ENCODE measurements at places on chromosomes 3 and 15.

DNA sequence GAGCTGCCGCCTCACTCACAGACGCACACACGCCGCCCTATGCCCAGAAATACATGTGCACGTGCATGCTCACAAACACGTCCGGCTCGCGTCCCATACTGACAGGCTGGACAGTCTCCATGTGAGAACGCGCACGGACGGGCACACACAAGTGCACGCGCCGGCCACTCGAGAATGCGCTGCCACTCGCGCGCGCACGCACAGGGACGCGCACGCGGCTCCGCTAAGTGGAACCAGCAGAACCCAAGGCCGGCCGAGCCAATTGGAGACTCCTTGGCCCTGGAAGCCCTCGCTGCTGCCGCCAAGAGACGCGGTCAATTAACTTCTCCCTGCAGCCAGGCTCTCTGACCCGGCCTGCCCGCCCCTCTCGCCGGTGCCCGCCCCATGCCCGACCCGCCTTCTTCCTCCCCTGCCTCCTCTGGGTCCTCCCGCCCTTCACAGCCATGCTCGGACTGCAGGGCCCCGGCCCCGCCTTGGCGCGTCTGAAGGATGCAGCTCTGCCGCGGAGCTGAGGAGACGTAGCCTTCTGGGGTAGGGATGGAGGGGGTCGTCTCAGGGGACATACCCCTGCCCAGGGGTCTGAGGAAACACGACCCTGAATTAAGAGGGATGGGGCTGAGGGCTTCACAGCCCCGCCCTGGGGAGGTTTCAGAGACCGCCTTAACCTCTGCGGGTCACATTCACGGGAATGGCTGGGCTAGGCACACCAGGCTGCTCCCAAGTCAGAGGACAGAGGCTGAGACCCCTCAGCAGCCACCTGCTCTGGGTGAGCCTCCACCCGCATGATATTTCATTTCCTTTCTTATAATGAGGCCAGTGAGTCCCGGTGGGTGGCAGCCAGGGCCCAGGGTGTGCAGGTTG is 15.0 kb downstream of the PTH1R start:
- DNase-seq = no peak

- no peak for DNase-seq
Measured at GRCh38 chr3:114566767-114567166, 272.9 kb downstream of the TIGIT start.

DNA sequence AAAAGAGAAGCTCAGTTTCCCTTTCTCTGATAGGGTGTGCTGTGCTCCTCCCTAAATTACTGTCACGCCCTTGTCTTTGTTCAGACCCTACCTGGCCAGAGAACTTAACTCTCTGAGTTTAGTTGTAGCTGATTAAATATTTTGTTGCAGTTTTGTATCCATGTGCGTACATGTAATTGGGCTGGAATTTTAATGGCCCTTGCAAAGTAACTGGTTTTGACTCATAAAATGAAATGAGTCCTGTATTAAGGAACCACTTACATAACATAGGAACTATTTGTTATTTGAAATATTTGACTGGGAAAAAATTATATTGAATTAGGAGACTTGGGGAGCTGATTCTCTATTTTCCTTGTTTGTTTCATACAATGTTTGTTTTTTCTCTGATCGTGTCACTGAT is 80.2 kb downstream of the LRRK1 start:
- DNase-seq = no peak

DNA sequence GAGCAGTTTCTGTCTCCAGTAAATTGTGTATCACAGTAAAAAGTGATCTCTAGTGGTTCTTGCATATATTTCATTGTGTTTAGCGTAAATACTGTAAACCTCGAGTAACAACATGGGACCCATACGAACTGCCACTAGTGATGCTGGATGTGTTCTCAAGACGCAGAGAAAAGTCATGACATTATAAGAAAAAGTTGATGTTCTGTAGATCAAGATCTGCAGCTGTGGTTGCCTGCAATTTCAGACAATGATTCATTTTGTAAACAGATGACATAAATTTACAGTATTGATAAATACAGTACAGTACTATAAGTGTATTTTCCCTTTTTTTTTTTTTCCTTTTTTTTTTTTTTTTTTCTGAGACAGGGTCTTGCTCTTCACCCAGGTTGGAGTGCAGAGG is 100.1 kb downstream of the DPH6 start:
- no peak for DNase-seq

All from activated T-cell treated with anti-CD3 and anti-CD28 coated beads for 48 hours (primary cell).